SK-N-SH (cell line): ENCODE measurements at places on chromosomes 6 and 20. TPM values are rescaled to one million over a fixed set of nuclear protein-coding genes. Genes with fewer than 3 reads are reported as not detected.

The HTR1E gene
- polyA plus RNA-seq = 0.02 and 0.03 TPM in 2 replicates

- H3K4me1 ChIP-seq = no peaks in the 10 kb centered on the region
- no peak overlapping the region for H3K4me3 ChIP-seq
- H3K36me3 ChIP-seq = no peaks in the 10 kb centered on the region
- H3K27me3 ChIP-seq = no peaks in the 10 kb centered on the region; the same call in 1 of the 2 replicates
Measured at GRCh38 chr20:46559685-46560440, 9.4 kb upstream of the OCSTAMP start.

The BAG2 gene
- 5.3 and 7.7 TPM in 2 replicates for polyA plus RNA-seq

DNA sequence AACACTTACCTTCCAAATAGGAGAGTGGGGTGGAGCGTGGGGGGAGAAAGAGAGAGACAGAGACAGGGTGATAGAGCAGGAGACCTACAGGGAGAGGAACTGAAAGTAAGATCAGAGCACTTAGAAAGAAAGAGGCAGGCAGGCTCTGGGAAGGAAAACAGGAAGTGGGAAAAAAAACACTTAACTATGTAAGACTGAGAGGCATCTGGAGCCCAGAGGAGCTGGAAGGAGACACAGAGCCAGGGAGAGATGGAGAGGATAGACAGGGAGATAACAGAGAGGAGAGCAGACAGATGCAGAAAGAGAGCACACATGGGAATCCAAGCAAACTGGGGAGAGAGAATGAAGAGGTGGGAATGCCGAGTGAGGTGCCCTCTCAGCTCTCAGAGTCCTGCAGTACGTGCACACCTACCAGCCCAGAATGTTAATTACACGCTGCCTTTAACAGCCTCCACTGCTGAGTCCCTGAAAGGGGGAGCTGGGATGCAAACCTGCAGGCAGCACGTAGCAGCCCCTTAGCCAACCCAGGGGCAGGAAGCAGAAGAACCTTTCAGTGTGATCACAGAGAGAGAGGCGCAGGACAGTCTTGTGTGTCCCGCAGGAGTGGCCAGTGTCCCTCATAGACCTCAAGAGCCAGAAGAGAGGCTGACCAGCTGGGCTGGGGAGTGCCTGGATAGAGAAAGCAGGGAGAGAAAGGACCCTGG, 132.7 kb upstream of the LRFN2 start:
- peak overlapping the region; percentile 99 for H3K27ac ChIP-seq
- H3K27me3 ChIP-seq = no peaks in the 10 kb centered on the region
- H3K4me3 ChIP-seq = peak overlapping the region; percentile 13; the same call in 1 of the 2 replicates
- H3K4me1 ChIP-seq = peaks cover 70% of the 10 kb centered on the region
- DNase-seq = peak; percentile 56

The SLC22A3 gene
- not detected in 2 replicates for polyA plus RNA-seq

DNA sequence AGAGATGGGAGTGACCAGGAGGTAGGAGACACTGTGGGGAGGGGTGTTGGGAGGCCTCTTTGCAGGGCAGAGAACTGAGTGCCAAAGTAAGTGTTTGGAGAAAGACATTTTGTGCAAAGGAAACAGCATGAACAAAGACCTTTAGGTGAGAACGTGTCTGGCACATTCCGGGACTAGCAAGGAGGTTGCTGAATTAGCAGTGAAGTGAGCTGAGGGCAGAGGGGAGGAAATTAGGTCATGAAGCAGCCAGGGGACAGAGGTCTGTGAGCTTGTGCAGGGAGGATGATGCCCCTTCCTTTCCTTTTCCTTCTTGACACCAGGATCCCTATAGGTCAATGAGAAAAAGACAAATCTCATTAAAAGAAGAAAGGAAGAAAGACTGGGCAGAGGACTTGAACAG, 21.4 kb upstream of the AHCY start:
- no peak for DNase-seq
- no peaks in the 10 kb centered on the region for H3K4me1 ChIP-seq
- no peak overlapping the region for H3K4me3 ChIP-seq
- H3K27ac ChIP-seq = no peak overlapping the region
- no peaks in the 10 kb centered on the region for H3K36me3 ChIP-seq

GRCh38 chr6:14660806-14661579, 543.4 kb downstream of the CD83 start:
- no peaks in the 10 kb centered on the region for H3K36me3 ChIP-seq
- no peaks in the 10 kb centered on the region for H3K27me3 ChIP-seq
- H3K4me1 ChIP-seq = peaks cover 7% of the 10 kb centered on the region; the same call in 1 of the 2 replicates
- H3K4me3 ChIP-seq = no peak overlapping the region

The RIMS4 gene
- polyA plus RNA-seq = 0.13 and 0.44 TPM in 2 replicates

The PRDM13 gene
- polyA plus RNA-seq = 0.02 TPM in 1 of 2 replicates, not detected in the other

The TTI1 gene
- 14.7 and 15.6 TPM in 2 replicates for polyA plus RNA-seq

DNA sequence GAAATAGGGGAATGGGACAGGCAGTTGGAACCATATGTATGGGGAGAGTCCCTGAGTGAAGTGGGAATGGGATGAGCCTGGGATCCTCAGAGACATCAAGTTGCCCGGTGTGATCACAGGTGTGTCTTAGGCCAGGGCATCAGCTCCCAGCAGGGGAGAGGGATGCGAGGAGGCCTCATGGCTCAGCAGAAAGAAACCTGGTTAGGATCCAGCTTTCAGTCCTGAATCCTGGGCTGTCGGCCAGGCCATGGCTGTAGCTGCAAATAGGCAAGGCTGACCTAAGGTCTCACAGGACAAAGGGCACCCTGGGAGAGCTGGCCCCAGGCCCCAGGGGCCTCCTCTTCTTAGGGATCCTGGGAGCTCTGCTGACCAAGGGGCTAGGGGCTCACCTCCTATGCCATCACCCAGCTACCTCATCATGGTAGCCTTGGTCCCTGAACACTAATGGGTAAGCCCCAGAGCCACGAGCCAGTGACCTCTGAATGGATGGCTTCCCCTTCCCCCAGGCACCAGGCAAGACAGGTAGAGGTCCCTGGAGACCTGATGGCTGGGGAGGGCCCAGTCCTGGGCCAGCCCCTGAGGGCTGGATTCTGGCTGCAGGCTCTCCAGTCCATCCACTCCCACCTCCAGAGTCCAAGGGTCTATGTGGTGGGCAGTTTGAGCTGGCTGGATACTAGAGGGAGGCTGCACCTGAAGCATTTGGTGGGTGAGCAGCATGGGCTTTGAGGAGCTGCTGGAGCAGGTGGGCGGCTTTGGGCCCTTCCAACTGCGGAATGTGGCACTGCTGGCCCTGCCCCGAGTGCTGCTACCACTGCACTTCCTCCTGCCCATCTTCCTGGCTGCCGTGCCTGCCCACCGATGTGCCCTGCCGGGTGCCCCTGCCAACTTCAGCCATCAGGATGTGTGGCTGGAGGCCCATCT, at the start of gene SLC22A7:
Gene SLC22A7 (plus strand): TSS at position 617 of the 921 bp plus-strand sequence. CDS start 99 bp downstream, at position 716.
- DNase-seq = no peak
- no peak within 1 kb of the TSS for H3K4me3 ChIP-seq
- H3K27me3 ChIP-seq = peaks cover 6% of the 10 kb centered on the region; the same call in 1 of the 2 replicates
- no peak within 1 kb of the TSS for H3K27ac ChIP-seq
- no peaks in the 10 kb centered on the region for H3K36me3 ChIP-seq
- H3K4me1 ChIP-seq = no peaks in the 10 kb centered on the region

The MTFR2 gene
- polyA plus RNA-seq = 7.4 and 9.2 TPM in 2 replicates

GRCh38 chr6:146905181-146905704, 299.0 kb upstream of the STXBP5 start:
- H3K4me1 ChIP-seq = peaks cover 6% of the 10 kb centered on the region
- peak overlapping the region; percentile 63 for H3K27ac ChIP-seq
- H3K36me3 ChIP-seq = no peaks in the 10 kb centered on the region

GRCh38 chr6:10084111-10084986, 330.5 kb downstream of the TFAP2A start:
- DNase-seq = no peak
- H3K27ac ChIP-seq = no peak overlapping the region
- H3K4me3 ChIP-seq = no peak overlapping the region
- H3K36me3 ChIP-seq = no peaks in the 10 kb centered on the region
- H3K27me3 ChIP-seq = no peaks in the 10 kb centered on the region

- DNase-seq = no peak
- no peaks in the 10 kb centered on the region for H3K4me1 ChIP-seq
- H3K36me3 ChIP-seq = no peaks in the 10 kb centered on the region
- H3K27ac ChIP-seq = no peak overlapping the region
- no peaks in the 10 kb centered on the region for H3K27me3 ChIP-seq
Measured at GRCh38 chr6:97364327-97364726, 81.3 kb upstream of the MMS22L start.

GRCh38 chr20:20235681-20236080, 132.2 kb upstream of the INSM1 start:
- H3K4me3 ChIP-seq = no peak overlapping the region
- no peak overlapping the region for H3K27ac ChIP-seq
- no peak for DNase-seq
- H3K27me3 ChIP-seq = no peaks in the 10 kb centered on the region; the same call in 1 of the 2 replicates
- no peaks in the 10 kb centered on the region for H3K36me3 ChIP-seq

The RBPJL gene
- not detected in 2 replicates for polyA plus RNA-seq

DNA sequence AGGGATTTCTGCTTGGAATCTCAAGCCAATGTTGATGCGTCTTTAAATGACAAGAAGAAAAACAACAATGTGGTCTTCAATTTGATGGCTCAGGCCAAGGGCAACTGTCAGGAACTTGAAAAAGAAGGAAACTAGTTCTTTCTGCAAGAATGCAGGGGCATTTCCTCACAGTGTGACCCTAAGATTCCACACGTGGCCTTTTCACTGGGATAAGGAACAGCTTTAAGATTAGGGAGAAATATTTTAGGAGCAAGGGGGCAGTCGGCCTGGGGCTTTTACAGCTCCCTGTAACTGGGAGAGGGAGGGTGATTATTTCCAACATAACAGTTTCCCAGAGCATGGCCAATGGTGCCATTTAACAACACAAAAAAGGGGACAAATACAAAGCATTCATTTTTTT, 39.4 kb upstream of the MRPS10 start:
- H3K4me3 ChIP-seq = no peak overlapping the region
- H3K4me1 ChIP-seq = peaks cover 7% of the 10 kb centered on the region; the same call in 1 of the 2 replicates
- no peaks in the 10 kb centered on the region for H3K27me3 ChIP-seq
- DNase-seq = no peak
- peaks cover 30% of the 10 kb centered on the region; the same call in 1 of the 2 replicates for H3K36me3 ChIP-seq
